ENCODE measurements at places on chromosomes 1 and 21.
A peak's percentile ranks its signal among the peaks of the same experiment; 100 is the strongest.

DNA sequence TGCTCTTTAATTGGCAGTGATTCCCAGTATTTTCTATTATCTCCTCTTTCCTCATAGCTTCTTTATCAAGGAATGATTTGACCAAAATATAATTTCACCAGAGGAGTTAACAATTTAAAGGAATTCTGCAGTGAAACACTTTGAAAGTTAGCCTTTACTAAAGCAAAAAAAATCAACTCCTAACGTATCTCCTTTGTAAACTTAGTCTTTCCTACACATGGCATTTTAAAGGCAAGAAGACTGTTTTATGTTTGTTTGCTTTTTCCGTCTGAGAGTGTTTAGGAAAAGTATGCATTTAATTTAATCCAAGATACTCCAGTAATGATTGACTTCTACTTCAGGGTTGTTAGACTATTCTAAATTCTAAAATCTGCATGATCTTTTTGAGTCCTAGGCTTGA is 15.9 kb downstream of the ATP6V1G3 start:
- no peak for DNase-seq

GRCh38 chr1:55529017-55529416 is 313.9 kb upstream of the USP24 start:
- no peak for DNase-seq

DNA sequence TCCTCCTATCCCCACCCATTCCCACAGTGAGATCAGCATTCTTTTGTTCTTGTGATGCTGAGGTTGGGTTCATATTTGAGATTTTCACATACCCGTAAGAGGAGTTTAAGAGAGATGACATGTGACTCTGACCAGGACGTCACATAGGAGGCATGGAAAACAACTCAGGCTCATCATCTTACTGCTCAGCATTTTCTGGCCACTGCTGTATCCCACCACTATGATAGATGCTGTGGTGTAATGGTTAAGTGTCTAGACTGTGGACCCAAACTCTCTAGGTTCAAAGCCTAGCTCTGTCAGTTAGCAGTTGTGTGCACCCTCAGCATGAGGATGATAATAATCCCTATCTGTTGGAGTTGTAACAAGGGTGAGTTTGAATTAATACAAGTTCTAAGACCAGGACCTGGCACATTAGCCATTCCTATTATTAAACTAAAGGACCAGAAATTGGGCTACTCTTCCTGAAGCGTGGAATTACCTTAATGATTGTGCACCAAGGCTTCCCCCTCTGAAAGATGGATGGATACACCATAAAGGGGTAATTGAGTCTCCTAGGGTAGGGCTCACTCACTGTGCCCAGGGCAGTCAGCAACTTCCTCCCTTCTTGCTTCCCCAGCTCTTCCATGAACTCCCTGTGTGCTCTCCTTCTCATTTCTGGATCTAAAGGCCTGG is 40.9 kb downstream of the LGR6 start:
- DNase-seq, result peak; percentile 51

- DNase-seq, result peak; percentile 20
These were observed 246.4 kb upstream of the HOOK1 start for GRCh38 chr1:59568158-59568935.

GRCh38 chr1:172917972-172918371 is 132.8 kb downstream of the TNFSF18 start:
- peak; percentile 89 for DNase-seq

DNA sequence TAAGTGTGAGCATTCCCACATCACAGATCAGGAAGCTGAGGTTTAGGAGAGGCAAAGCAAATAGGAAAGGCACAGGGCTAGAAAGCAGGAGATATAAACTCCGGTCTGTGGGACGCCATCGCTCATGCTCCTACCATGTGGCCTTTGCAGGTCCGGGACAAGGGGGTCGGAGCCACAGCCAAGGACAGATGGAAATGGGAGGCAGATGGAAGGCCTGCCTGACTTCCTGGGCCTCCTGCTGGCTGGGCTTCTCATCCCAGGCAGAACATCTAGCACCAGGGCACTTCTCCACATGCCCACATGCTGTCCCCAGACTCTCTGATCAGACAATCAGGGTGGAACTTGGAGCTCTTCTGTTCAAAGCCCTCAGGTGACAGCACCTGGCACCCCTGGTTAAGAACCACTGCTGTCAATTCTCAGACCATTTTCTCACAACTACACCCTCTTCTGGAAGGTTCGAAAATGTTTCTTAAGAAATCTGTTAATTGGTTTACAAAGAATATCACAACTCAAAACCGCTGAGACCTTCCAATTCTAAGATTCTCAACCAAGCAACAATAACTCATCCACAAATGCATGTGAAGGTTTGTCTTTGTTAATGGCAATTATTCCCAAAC is 173.3 kb upstream of the EDN2 start:
- DNase-seq, result no peak

DNA sequence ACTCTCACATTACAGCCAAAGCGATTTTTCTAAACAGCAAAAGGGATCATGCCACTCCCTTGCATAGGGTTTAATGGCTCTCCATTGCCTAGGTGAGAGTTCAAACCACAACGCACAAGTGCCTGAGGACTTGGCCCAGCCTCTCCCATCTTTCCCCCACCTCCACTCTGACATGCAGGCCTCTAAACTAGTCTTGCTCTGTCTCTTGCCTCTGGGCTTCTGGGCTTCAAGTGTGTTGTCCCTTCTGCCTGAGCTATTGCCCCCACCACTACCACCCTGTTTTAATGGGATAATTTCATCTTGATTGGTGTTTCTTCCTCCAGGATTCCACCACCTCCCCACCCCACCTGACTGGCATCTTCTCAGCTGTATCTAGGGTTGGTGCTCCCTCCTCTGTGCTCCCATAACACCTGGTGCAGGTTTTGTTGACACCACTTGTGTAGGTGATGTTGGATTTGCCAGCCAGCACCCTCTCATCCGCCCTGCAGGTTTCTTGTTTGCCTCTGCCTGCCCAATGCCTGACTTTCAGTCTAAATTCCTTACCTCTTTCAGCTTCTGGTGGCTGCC is 2.7 kb upstream of the ZBTB21 start:
- no peak for DNase-seq

DNA sequence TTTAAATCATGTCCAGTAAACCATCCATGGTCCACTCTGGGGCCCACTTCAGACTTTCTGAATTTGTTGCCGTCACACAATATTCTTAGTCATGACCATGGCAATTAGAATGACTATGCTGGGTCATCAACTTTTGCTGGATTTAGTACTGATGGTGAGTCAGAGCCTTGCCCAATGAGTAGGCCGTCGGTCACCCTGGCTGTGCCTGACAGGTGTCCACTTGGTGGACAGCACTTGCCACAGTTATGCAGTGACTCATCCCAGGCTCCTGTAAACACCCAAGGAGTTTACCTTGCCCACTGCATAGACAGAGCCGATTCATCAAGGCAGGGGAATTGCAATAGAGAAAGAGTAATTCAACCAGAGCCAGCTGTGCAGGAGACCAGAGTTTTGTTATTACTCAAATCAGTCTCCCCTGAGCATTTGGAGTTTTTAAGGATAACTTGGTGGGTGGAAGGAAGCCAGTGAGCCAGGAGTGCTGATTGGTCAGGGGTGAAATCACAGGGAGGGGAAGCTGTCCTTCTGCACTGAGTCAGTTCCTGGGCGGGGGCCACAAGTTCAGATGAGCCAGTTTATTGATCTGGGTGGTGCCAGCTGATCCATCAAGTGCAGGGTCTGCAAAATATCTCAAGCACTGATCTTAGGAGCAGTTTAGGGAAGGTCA is 333.8 kb downstream of the PTPRU start:
- DNase-seq, result peak; percentile 69

DNA sequence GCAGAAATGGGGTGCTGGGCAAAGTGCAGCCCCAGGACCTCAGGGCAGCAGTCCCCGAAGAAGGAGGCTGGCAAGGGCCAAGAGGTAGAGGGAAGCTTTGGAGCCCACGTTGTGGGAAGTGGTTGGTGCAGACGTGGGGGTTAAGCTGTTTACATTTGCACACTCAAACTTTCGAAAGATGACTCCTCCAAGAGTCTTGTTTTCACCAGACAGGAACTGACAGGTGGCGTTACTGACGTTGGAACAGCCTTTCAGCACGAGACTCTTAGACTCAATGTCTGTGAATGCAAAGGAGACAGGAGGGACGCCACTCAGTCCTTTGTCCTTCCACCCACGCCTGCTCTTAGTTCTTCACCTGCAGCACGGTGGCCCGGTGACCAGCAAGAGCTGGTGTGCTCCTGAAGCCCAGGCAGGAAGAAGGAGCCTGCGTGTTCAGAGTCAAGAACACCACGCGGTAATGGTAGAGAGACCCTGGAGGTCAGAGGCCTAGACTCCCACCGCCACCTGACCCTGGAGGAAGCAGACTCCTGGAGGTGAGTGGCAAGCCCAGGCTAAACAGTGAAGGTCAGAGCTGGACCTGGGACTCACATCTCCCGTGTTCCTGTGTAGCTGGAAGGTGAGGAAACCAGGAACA is 15.9 kb downstream of the LYPD8 start:
- peak; percentile 3 for DNase-seq

- DNase-seq, result no peak
These were observed 20.5 kb upstream of the CAPZB start for GRCh38 chr1:19505693-19506457.

- DNase-seq, result no peak
These were observed 8.2 kb downstream of the OR10T2 start for GRCh38 chr1:158391099-158391498.

DNA sequence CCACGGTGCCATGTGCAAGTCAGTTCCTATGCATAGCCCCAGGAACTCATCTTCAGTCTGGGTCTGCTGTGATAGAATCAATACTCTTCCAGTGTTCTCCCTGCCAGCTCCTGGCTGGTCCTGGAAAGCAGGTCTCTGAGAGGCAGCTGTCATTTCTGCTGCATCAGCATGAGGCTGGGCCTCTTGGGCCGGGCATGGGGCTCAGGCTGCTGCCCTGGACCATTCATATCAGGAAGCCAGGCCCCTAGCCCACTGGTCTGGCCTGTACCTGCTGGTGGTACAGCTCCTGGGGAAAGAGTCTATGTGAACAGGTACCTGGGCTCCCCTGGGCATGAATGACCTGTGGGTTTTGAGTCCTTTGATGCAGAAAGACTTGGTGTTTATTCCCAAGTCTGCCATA is 173.6 kb upstream of the CSF3R start:
- no peak for DNase-seq

- DNase-seq, result peak; percentile 13
These were observed 14.2 kb downstream of the SEMA4A start for GRCh38 chr1:156167536-156167935.

- no peak for DNase-seq
These were observed 111.9 kb downstream of the PTPN14 start for GRCh38 chr1:214439352-214440119.

GRCh38 chr1:245560316-245560859 is 405.6 kb downstream of the KIF26B start:
- DNase-seq, result no peak

DNA sequence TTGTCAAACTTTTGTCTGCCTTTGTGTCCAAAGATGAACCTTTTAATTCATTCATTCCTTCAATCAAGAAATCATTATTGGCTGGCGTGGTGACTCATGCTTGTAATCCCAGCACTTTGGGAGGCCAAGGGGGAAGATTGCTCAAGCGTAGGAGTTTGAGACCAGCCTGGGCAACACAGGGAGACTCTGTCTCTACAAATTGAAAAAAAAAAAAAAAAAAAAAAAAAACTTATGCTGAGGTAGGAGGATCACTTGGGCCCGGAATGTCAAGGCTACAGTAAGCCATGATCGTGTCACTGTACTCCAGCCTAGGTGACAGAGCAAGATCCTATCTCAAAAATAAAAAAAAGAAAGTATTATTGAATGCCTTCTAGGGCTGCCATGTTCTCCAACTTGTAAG is 51.3 kb upstream of the CXADR start:
- DNase-seq, result no peak

DNA sequence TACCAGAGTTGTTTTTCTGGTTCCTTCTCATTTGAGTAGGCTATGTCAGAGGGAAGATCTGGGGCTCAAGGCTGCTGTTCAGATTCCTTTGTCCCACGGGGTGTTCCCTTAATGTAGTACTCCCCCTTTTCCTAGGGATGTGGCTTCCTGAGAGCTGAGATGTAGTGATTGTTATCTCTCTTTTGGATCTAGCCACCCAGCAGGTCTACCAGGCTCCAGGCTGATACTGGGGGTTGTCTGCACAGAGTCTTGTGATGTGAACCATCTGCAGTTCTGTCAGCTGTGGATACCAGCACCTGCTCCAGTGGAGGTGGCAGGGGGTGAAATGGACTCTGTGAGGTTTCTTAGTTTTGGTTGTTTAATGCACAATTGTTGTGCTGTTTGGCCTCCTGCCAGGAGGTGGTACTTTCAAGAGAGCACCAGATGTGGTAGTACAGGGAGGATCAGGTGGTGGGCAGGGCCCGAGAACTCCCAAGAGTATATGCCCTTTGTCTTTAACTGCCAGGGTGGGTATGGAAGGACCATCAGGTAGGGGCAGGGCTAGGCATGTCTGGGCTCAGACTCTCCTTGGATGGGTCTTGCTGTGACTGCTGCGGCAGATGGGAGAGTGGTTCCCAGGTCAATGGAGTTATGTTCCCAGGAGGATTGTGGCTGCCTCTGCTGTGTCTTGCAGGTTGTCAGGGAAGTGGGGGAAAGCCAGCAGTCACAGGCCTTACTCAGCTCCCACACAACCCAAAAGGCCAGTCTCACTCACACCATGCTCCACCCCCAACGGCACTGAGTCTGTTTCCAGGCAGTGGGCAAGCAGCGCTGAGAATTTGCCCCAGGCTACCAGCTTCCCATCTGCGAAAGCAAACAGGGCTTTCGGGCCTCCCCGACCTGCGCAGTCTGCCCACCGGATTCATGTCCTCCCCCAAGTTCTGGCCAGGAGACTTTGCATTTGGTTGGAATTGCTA is 64.2 kb downstream of the SERINC2 start:
- no peak for DNase-seq

DNA sequence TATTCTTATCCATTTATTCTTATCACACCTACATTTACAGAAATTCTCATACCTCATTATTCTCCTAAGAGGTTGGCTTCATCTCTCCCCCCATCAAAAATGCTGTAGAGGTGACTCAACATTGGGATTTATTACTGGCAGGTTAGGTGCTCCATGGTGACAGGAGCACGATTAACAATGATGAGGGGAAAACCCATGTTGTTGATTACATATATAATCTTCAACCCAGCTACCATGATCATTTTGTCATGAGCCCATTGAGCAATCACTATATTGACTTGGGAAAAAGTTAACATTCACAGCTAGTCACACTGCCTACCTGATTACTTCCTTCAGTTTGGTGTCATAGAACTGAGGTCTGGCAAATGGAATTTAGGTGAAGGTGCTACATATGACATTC is 712.1 kb upstream of the CHRM3 start:
- no peak for DNase-seq

DNA sequence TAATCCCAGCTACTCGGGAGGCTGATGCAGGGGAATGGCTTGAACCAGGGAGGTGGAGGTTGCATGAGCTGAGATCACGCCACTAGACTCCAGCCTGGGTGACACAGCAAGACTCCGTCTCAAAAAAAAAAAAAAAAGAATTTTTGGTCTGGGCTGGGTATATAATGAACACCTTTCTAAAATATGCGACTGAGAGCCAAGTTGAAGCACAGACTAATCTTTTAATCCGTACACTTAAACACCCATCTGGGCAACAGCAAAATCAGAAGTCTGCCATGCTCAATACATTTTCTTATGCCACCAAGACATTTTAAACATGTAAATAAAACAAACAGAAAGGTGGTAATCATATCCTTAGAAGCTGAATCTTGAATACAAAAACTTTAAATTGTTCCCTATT is 31.6 kb upstream of the ABCB10 start:
- DNase-seq, result no peak

- no peak for DNase-seq
These were observed 51.8 kb upstream of the PGD start for GRCh38 chr1:10347109-10347508.
